Central memory CD4-positive, alpha-beta T cell (primary cell): ENCODE measurements at places on chromosomes 7 and 10.

DNA sequence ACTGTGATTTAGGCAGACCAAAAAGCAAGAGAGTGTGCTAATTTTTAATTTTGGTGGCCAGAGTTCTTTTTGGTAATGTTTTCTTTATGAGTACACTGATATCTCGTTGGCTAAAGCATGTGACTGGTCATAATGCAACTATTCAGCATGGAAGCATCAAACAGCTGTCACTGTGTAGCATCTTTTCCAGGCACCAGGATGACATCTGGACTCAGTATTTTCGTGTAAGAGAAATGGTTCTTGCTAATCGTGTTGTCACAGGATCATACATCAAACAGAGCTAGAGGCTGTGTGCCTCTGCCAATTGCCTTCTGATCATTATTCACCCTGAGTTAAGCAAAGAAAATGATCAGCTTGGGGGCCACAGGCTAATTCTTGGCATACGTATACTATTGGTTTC, 118.9 kb downstream of the SND1 start:
- DNase-seq = no peak

GRCh38 chr7:103955985-103956384, 33.5 kb downstream of the RELN start:
- DNase-seq = no peak

DNA sequence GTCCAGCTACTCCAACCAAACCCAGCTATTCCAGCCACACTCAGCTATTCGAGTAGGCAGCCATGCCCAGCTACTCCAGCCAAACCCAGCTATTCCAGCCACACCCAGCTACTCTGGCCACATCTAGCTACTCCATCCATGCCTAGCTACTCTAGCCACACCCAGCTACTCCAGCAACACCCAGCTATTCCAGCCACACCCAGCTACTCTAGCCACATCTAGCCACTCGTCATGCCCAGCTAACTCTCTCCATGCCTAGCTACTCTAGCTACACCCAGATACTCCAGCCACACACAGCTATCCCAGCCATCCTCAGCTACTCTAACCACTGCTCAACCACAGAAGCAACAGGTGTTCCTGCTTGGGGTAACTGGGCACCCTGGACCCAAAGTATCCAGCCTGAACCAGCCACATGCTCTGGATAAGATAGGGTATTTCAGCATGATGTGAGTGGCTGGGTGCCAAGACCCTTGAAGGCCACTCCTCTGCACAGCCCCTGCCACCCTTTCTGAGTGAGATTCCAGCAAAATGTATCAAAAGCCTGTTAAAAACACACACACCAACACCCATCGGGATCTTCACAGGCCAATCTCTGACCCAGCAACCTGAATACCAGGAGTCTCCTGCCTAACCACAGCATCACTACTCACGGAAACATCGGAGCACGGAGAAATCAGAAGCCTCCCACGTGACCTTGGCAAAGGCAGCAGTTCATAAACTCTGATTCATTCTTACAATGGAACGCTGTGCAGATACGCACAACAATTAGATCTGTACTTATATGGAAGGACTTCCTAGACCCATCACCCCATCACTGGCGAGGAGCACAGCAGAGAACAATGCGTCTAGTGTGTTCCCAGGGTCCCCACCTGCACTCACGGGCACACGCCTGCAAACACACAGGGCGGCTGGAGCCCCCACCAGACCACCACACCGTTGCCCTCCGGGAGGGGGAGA, 51.8 kb upstream of the DNAAF5 start:
- DNase-seq = no peak

GRCh38 chr10:131109726-131110125, 201.8 kb downstream of the TCERG1L start:
- no peak for DNase-seq

GRCh38 chr7:115024276-115024675, 102.4 kb downstream of the MDFIC start:
- DNase-seq = no peak

GRCh38 chr7:117158941-117159697, 163.7 kb downstream of the WNT2 start:
- no peak for DNase-seq

DNA sequence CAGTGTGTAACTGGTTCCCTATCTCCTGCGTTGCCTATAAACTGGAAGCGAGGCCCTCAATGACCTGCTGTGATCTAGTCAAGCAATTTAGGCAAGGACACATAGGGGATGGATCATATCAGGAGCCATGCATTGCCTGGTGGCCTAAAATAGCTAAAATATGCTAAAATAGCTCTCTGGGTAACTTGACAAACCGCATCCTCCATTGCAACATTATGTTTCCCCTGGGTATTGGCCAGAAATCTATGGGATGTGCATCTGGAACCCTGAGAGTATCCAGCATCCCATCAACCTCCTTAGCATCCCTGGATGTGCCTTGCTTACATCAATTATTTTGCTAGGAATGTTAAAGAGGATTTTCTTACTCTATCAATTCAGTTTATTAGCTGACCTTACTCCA, 91.7 kb upstream of the ADCY1 start:
- DNase-seq = no peak

- DNase-seq = no peak
These were observed 6.9 kb downstream of the BZW2 start for GRCh38 chr7:16652888-16653287.

DNA sequence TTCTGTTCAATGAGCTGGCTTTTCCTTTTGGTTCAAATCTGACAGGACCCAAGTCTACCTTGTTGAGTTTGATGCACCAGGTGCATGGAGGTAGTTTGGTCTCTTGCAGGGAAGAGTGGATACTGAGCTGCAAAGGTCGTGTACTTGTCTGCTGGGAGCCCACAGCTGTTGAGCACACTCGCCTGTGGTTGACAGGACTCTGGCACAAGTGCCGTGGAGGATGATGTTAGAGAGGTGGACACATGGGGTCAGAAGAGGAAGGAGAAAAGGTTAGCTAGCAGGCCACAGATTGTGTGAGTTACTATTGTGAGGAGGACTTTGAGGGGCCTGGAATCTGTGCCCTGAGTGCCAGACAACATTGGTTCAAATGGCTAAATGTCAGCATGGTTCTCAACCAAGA, 197.3 kb downstream of the CREB5 start:
- no peak for DNase-seq

DNA sequence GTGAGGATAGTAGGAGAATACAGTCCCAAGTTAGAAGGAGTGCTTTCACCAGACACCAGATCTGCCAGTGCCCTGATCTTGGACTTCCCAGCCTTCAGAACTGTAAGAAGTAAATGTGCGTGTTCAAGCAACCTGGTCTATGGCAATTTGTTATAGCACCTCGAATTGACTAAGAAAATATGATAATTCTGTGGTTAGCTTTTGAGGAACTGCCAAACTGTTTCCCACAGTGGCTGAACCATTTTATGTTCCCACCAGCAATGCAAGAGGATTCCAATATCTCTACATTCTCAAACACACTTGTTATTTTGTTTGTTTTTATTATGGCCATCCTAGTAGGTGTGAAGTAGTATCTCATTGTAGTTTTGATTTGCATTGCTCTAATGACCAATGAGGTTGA, 47.0 kb downstream of the RBM20 start:
- no peak for DNase-seq

GRCh38 chr7:92699560-92699959, 109.4 kb upstream of the FAM133B start:
- DNase-seq = no peak

- no peak for DNase-seq
These were observed 512.5 kb downstream of the ETV1 start for GRCh38 chr7:13476881-13477444.

DNA sequence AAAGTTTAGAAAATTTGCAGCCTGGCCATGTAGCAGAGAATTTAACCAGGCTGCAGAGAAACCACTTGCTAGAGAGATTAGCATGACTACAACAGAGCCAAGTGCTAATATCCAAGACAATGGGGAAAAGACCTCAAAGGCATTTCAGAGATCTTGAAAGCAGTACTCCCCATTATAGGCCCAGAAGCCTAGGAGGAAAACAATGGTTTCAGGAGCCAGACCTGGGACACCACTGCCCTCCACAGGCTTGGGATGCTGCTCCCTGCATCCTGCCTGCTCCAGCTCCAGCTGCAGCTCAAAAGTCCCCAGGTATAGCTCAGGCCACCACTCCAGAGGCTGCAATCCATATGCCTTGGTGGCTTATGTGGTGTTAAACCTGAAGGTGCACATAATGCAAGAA, 101.5 kb upstream of the TMEM72 start:
- DNase-seq = no peak

DNA sequence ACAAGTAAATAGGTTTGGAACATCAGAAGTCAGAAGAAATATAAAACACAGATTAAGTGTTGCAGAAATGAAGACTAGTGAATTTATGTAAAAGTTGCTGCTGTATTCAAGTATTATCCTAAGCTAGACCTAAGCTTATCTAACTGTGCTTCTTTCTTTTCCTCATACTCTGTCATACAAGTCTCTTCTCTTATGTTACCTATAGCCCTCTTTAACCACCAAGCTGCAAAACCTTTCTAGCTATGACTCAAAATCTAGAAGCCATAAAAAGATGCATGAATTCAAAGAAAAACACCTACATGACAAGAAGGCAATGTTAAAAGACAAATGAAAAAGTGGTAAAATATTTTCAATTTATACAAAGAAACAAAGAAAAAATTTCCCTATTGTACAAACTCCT, 23.0 kb downstream of the DENND11 start:
- DNase-seq = no peak

GRCh38 chr10:1309617-1310270, 253.6 kb downstream of the WDR37 start:
- no peak for DNase-seq

- no peak for DNase-seq
These were observed 14.3 kb downstream of the CHST3 start for GRCh38 chr10:71978476-71978875.

GRCh38 chr10:59019603-59020002, 156.8 kb upstream of the PHYHIPL start:
- DNase-seq = no peak

- DNase-seq = no peak
These were observed 26.7 kb downstream of the SH3PXD2A start for GRCh38 chr10:103828587-103829197.

DNA sequence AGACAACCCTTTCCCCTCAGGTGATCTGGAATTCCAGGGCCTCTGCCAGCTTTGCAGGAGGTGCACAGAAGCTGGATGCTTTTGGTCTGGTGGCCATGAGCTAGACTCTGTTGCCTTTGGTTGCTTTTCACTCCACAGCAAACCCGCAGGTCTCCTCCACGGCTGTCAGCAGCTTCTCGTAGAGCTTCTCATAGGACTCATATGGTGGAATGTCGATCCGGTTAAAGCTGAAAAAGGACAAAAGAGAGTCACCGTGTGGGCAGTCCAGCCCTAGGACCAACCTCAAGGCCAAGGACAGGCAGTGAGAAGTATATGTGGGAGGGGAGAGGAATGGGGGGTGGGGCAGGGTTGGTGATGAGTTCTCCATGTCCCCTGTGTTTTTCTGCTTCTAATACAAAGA, 113.5 kb downstream of the SMURF1 start:
- no peak for DNase-seq

- no peak for DNase-seq
These were observed 42.5 kb downstream of the ZCCHC24 start for GRCh38 chr10:79402951-79403350.

DNA sequence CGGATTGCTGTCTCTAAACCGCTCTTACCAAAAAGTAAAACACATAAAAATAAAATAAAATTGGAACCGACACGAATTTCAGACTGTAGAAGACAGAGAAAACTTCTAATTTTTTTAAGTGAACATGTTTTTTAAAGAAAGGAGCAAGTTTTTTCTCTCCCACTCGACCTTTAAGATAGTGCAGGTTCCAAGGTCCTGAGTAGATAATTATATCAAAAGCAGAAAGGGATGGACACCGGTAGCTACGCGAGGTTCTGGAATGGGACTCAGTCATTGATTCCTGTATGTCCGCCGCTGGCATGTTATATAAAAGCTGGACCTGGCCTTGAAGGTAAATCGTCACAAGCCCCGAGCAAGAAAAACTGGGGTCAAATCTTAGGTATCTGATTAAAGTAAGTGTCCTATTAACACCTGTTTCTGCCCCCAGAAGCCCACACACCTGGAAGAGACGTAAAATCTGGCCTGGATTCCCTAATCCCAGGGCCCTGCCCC, 462 bp upstream of the CISD1 start:
- DNase-seq = no peak

DNA sequence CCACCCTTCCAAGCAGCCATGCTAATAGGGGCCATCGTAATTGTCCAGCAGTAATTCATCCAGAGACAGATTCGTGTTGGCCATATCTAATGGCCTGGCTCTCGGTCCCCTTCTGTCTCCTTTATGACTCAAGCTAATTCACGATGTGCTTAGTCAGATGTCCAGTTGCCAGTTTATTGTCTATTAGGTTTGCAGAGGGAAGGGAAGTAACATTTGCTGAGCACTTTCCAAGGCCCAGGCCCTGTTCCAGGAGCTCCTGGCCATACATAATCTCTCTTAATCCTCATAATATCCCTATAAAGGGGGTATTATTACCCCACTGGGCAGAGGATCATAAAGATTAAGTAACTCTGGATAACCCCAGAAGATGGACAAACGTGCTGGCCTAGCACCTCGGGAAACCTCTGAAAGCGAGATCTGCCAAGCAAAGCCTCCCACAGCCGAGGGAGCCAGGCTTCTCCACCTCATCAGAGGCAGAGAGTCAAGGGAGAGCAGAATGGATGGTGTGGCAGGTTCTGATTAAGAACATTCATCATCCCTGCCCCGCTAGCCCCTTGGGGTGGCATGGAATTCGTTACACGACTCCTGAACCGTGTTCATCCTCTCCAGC, 153.7 kb downstream of the PLXNA4 start:
- DNase-seq = no peak

DNA sequence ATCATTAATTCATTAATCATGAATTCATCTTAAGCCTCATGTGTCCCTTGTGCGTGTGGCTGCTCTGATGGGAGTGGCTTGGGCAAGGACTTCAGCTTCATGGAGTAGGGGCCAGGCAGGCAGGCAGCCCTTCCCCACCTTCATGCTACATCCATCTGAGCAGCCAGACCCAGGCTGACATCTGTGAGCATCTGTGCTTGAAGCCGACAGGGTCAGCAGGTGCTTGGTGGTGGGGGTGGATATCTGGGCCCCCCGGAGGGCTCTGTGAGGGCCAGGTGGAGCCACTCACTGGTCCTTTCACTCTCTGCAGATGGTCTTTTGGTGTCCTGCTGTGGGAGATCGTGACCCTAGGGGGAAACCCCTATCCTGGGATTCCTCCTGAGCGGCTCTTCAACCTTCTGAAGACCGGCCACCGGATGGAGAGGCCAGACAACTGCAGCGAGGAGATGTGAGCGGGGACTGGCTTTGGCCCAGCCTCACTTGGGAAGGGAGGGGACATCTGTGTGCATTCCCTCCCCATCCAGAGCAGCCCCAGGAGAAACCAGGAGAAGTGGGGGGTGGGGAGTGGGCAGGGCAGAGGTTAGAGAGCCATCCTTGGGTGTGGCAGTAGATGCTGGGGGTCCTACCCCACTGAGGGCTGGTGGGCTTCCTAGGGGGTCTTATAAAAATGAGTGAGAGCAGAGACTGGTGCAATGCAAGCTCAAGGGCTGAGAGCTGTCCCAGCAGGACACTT, 14.7 kb upstream of the CSGALNACT2 start:
- no peak for DNase-seq

GRCh38 chr10:126583552-126584200, 86.8 kb downstream of the C10orf90 start:
- DNase-seq = no peak

GRCh38 chr7:20602306-20602705, 13.2 kb upstream of the ABCB5 start:
- no peak for DNase-seq
